Stimulated activated CD4-positive, alpha-beta T cell treated with anti-CD3 and anti-CD28 coated beads, TNF-alpha, amount 100 ng/mL, for 1 hour (primary cell): ENCODE measurements at places on chromosomes 3 and 15.

- no peak for DNase-seq
Measured at GRCh38 chr3:25888892-25889524, 99.1 kb downstream of the OXSM start.

DNA sequence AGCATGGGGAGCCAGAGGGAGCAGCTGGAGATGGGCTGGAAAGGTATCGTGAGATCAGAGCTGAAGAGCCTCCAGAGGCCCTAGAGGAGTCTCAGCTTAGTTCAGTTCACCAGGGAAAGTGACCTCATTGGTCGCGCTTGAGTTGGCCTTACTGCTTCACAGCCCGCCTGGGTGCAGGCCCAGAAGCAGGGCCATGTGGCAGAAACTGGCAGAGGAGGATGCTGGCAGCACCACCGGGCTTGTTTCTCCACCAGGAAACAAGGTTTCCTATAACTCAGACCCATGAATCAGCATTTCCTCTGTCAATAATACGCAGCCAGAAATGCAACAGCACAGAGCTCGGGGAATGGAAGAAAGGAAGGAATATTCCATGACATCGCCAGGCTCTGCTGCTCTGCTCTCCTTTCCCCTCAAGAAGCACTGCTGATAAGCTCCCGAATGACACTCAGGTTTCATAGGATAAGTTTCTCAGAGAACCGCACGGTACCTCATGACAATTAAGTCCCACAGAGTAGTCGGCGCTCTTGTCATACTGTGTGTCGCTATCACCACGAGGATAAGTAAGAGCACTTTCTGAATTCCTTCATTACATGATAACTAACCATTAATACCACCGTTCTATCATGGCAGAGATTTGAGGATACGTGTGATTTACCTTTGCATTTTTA is 147.1 kb upstream of the LPP start:
- DNase-seq: no peak

GRCh38 chr3:177860184-177860583 is 662.9 kb upstream of the TBL1XR1 start:
- DNase-seq: no peak

DNA sequence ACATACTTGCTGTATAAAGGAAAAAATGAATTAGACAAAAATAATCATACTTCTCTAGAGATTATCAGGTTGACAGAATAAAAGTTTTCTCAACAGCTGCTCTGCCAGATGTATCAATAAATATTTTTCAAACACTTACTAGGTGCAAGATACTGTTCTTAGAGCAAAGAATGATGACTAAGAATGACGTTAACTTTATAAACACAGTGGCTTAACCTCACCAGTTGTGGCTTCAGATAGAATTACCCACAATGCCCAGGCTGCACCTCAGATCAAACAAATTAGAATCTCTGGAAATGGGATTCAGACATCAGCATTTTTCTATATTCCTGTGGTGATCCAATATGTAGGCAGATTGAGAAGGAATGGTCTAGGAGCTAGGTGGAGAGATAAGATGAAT is 422.4 kb upstream of the ATP11B start:
- no peak for DNase-seq

DNA sequence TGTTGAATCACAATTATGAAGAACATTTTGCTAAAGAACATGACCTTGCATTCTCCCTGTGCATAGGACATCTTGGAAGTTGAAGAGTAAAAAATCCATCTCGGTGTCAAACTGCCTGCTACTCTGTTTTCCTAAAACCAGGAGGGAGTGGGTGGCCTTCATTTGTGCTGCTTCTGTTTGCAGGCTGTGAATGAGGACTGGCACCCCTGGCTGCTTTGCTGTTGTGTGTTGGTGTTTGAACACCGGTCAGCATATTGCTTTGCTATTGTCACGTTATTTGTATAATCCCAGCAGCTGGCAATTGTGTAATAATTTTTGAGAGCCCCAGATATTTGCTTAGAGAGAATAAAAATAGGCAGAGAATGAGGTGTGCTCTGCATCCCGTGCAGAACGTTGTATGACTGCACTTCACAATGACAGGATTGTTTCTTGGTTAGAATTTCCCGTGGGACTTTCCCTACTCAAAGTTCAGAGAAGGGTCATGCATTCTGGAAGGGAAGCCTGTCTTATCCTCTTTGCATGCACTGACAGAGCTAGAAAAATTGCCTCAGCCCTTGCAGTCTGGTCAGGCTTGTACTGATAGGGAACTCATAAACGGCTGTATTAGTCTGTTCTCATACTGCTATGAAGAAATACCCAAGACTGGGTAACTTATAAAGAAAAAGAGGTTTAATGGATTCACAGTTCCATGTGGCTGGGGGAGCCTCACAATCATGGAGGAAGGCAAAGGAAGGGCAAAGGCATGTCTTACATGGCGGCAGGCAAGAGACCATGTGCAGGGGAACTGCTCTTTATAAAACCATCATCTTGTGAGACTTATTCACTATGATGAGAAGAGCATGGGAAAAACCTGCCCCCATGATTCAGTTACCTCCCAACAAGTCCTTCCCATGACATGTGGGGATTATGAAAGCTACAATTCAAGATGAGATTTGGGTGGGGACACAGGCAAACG is 16.3 kb downstream of the SV2B start:
- no peak for DNase-seq

- no peak for DNase-seq
Measured at GRCh38 chr3:169546368-169546767, 117.1 kb downstream of the MECOM start.

DNA sequence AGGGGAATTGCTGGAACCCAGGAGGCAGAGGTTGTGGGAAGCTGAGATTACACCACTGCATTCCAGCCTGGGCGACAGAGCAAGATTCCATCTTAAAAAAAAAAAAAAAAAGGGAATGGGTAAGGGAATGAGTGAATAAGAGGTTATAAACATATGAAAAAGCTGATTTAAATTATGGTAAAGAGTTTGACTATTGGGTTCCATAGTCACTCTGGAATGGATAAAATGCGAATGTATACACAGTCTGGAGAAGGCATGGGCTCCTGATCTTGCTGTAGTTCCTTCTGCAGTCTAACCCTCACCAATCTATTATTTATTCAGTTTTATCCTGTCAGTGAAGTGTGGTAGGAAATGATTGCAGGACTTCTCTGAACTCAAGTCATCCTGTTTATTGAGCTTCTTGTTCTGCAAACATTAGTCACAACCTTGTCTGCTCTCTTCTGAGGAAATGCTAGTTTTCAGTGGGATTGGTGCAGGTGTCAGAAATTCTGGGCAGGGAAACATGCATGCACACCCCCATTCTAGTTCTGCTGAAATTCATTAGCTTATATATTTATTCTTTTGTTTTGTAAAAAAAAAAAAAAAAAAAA is 190.9 kb upstream of the CFAP20DC start:
- no peak for DNase-seq

DNA sequence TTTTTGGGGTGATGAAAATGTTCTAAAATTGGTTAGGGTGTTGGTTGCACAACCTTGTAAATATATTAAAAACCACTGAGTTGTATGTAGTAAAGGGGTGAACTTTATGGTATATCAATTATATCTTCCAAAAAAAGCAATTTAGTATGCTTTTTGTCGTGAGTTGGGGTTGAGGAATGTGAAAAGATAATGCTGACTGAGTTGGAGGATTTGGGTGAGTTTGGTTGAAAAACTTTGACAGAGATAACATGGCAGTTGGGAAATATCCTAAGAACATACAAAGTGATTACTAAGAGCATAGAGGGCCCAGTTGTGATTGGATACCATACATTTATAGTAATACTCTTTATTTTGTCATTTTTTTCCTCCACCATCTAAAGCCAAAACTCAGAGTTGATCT is 33.6 kb downstream of the HMG20A start:
- DNase-seq: no peak

DNA sequence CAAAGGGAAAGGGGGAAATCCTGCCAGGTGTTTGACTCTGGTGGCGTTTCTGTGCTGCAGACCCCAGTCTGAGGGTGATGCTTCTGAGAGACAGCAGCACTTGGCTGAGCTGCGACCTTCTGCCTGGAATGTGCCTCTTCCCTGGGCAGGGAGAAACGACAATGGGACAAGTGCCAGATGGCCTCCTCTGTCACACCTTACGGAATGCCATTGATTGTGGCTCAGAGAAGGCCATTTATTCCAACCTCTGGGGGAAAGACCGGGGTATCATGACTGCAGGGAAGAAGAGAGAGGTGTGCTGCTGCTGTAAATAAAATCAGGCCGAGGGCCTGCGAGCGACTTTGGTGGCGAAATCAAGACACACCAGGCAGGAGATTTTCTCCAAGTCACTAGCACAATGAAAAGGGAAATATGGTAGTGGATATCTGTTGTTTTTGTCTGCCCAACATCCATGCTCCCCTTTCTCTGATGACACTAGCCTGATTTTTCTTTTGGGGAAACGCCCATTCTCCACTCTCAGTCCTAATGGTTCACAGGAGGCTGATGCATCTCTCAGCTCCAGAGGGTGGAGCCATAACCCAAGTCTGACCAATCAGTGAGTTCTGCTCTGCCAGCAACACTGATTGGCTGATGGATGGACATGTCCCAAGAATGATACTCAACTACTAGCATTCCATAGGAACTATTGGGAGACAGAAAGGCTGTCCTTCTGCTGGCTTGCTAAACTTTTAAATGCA is 336.1 kb downstream of the FOXP1 start:
- no peak for DNase-seq

- DNase-seq: no peak
Measured at GRCh38 chr15:23734862-23735261, 47.8 kb upstream of the NDN start.

- no peak for DNase-seq
Measured at GRCh38 chr15:64703632-64703959, 71.8 kb downstream of the RBPMS2 start.

DNA sequence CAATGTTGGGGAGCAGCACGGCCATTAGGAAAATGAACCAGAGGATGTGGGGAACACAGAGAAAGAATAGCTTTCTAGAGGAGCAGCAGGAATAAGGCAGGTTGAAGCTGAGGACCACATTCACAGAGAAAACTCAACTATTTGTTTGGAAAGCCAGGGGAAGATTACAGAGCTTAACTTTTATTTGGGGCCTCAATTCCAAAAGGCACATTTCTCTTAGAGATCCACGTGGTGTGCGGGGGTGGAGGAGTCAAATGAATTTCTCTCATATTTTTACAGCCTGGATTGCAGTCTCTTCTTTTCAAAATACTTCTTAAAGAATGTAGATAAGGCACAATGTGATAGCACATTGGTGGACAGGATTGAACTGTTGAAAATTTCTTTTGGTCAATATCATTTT is 253.7 kb downstream of the ROBO1 start:
- DNase-seq: no peak

- DNase-seq: no peak
Measured at GRCh38 chr3:45125550-45126026, 20.6 kb downstream of the CDCP1 start.

- no peak for DNase-seq
Measured at GRCh38 chr3:70273492-70273891, 38.9 kb downstream of the MDFIC2 start.
